ENCODE measurements at places on chromosomes 16 and 17.

DNA sequence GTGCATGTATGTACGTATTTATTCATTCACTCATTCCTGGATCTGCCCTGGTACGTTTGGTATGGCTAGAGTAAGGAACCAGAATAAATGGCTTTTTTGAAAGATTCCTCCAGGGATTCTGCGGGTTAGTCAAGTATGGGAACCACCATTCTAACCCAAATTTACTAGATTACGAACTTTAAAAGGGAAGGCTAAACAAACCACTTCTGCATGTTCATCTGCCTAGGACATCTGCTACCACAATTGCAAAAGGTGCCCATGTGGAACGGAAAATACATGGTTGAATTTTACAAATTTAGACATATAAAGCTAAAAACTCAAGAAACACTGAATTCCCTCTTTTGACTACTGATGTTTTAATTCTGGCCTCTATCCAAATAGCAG, 22.1 kb downstream of the CYTH1 start:
- no peak for DNase-seq

DNA sequence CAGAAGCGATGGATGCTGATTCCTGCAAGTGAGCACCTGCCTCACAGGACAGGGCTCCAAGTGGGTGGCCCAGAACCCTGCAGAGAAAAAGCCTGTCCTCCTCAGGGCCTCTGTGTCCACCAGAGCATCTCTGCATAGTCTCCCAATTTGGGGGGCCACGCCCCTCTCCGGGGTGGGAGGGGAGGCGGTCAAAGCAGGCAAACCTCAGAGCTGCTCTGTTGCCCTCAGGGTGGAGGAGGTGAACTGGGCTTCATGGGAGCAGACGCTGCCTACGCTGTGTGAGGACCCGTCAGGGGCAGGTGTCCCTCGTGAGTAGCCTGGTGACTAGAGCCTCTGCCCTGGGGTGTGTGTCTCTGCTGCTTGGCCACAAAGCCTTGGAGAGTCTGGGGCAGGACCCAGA, 19.3 kb downstream of the TRPV2 start:
- no peak for DNase-seq

GRCh38 chr17:47203984-47204721, 5.0 kb upstream of the MYL4 start:
- no peak for DNase-seq

DNA sequence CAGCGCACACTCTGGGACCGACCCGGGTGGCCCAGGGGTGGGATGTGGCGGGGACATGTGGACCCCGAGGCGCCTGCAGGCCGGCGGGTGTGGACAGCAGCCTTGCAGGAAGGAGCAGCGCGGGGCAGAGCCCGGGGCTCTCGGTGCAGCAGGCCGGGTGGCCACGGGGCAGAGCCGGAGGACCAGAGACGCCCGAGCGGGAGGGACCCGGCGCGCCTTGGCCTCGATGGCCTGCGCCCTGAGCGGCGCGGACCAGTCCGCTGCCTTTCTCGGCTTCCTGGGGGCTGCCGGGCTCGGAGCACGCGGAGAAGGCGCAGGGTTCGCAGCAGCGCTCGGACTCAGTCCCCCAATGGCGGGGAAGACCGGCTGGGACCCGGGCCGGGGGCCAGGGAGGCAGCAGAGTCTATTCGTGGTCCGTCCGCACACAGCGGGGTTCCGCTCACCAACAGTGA, 43.4 kb downstream of the OSBPL7 start:
- DNase-seq = no peak

All from substantia nigra (tissue), 51 donors.